ENCODE measurements at places on chromosomes 13 and 19.

DNA sequence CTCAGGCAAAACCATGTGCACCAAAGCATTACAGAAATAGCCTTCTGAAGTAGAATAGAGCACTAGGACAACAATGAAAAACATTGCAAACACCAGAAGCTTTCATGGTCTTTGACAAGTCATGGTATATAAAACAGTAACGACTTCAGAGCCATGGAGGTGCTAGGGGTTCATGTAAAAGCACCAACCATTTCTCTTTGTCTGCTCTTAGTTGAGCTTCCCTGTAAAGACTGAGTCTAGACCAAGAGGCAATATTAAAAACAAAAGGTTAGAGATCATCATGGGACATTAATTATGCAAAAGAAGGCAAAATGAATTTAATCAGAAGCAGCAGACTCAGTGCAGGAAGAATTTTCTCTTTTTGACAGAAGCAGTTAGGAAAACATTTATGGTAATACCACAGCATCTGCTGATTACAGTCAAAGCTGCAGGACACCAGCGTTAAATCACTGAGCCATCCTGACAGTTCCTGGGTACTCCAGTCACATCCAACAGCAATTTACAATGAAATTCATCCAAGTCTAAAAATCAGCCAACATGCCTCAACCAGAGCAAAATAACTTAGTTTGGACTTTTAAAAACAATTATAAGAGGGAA, 476.8 kb downstream of the DIAPH3 start:
- no peak for DNase-seq

DNA sequence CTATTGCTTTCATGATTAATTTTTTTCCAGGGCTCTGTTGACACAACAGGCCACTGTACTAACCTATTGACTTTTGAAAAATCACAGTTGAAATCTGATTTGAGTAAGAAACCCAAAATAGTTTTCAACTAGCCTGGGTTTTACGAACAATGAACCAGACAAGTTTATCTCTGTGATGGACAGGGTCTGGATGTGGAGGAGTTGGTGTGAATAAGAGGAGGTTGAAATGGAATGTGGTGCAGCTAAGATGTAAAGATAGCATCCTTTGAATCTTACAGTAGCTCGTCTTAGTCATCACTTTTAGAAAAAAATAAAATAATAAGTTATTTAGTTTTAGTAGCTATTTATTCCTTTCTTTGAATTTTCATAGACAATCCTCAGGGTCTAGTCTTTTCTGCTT, 8.3 kb upstream of the OXGR1 start:
- no peak for DNase-seq

- DNase-seq, result peak; percentile 45
Observed at GRCh38 chr19:6481541-6482342, at the start of gene DENND1C. Gene DENND1C, minus strand, starts transcription at chr19:6481787. Its CDS starts 92 bp downstream, at chr19:6481695.

DNA sequence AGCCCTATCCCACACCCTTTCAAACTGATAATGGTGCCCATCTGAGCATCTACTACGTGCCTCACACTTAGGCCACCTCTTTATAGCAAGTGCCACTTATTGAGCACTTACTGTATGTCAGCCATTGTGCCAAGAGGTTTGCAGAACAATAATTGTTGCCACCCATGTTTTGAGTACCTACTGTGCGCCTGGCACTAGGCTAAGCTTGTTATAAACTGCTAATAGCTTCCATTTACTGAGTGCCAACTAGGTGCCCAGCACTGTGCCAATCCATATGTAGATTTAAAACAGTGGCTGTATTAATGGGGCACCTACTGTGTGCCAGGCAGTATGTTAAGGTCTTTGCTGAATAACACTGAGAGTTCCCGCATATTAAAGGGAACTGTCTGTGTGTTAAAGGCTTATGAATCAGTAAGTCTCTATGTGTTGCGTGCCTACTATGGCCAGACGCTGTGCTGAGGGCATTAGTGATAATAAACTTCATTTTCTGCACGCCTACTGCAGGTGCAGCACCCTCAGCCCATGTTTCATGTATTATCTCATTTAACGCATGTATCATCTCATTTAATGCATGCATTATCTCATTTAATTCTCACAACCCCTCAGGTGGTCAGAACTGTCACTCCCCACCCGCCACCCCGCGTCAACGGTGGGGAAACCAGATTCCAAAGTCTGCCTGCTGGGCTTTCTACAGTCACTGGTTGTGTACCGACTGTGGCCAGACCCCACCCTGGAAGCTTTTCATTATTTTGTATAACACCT, 105.0 kb downstream of the PTPRS start:
- no peak for DNase-seq

GRCh38 chr13:35714588-35715377, 238.3 kb upstream of the MAB21L1 start:
- DNase-seq, result no peak

DNA sequence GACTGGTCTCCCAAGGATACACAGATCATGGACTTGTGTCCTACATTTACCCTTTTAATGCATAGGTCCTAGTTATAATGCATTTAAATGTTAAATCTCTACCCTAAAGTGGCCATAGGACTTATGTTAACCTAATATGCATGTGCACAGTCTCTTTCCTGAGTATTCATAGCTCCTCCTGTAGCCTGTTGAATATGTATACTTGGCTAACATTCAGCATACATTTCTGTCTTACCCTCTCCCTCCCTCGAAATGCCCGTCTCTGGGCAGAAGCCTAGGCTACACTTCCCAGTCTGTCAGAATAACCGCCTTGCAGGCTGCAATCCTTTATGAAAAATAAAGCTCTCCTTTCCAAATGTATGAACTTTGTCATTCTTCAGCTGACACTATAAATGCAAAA, 13.9 kb downstream of the ZFP82 start:
- DNase-seq, result no peak

- no peak for DNase-seq
Observed at GRCh38 chr13:108267347-108267746, 2.2 kb upstream of the TNFSF13B start.

DNA sequence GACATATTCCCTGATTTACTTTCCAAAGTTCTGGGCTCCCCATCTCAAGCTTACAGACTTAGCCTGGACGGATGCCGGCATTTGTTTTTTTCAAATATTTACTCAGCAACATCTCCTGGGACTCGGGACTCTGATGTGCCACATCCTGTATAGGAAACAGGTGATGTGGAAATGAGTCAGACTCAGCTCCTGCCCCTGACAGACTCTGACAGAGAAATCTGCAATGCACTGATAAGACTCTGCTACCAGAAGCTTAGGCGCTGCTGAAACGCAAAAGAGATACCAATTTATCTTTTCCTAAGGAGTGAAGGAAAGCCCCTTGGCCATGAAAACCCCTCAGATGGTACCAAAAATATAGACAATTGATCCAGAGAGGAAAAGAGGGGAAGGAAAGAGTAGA, 16.2 kb downstream of the LAIR2 start:
- DNase-seq, result no peak

GRCh38 chr19:51055866-51056265, 9.0 kb downstream of the KLK13 start:
- DNase-seq, result no peak

DNA sequence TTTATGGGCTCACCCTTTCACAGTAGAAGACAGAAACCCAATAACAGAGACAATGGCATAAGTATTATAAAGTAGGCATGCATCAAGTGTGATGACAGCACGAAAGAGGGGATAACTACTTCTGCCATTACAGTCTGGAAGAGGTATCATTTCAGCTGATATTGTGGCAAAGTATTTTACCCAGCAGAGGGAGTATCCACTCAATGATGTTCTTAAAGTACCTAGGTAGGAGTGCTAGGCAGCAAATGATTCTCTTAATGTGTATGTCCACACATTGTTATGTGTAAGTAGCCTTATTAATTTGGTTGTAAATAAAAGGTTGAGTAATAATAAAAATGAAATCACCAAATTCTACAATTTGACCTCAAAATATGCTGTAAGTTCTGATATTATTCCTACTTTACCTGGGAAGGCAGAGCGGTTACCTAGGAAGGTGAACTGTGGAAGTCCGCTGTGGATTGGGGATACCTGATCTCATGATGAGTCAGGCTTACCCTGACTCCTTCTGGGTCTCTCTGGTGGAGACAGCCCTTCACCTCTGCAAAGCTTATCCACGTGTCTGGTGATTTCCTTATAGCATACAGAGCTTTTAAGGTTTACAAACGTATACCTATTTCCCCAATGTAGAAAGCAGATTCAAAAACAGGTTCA, 4.1 kb upstream of the UBAC2 start:
- no peak for DNase-seq

GRCh38 chr19:44582581-44583265, 30.6 kb upstream of the IGSF23 start:
- DNase-seq, result no peak

- DNase-seq, result no peak
Observed at GRCh38 chr19:52622261-52622660, 15.9 kb downstream of the ZNF83 start.

DNA sequence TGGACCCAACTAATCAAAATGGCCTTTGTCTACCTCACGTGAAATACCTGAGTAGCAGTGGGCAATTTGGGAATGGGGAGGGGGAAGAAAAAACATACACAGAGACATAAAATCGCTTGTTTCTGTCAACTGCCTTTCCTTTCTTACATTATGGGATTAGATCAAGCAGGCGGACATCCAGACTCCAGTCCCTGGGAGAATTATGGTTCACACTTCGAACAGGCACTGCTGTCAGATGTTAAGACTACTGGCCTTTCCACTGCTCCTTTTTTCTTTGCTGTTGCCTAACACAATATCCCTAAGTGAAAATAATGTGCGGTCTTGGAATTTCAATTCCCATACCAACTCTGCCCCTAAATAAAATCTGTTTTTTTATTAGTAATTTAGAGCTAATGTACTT, 1719.7 kb upstream of the SLC10A2 start:
- DNase-seq, result no peak

DNA sequence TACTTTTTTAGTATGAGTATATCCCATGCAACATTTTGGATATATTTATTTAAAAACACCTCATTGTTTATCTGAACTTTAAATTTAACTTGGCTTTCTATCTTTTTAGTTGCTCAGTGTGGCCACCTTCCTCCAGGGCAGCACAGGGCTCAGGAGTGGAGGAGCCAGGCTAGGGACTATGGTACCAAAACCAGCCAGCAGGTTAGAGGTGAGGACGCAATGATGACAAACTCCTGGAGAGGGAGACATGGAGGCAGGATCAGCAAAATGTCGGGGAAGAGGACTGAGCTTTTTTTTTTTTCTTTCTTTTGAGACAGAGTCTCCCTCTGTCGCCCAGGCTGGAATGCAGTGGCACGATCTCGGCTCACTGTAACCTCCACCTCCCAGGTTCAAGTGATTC, 29.6 kb upstream of the CALM3 start:
- DNase-seq, result no peak

DNA sequence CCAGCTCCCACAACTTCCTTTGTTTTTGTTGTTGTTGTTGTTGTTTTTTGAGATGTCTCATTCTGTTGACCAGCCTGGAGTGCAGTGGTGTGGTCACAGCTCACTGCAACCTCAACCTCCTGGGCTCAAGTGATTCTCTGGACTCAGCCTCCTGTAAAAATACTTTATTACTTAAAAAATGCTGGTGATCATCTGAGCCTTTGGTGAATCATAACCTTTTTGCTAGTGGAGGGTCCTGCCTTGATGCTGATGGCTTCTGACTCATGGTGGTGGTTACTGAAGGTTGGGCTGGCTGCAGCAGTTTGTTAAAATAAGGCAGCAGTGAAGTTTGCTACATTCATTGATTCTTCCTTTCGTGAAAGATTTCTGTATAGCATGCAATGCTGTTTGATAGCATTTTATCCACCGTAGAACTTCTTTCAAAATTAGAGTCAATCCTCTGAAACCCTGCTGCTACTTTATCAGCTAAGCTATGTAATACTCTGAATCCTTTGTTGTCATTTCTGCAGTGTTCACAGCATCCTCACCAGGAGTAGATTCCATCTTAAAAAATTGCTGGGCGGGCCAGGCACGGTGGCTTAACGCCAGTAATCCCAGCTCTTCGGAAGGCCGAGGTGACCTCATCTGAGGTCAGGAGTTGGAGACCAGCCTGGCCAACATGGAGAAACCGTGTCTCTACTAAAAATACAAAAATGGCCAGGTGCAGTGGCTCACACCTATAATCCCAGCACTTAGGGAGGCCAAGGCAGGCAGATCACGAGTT, 18.0 kb downstream of the ARHGAP35 start:
- DNase-seq, result no peak

All from activated CD4-positive, alpha-beta T cell treated with anti-CD3 and anti-CD28 coated beads, Interleukin-2, amount 50 U/mL, for 24 hours (primary cell).